ENCODE measurements at places on chromosomes 12 and 14.
A peak's percentile ranks its signal among the peaks of the same experiment; 100 is the strongest.

- no peak for DNase-seq
These were observed 342.6 kb downstream of the NOVA1 start for GRCh38 chr14:26255213-26255612.

DNA sequence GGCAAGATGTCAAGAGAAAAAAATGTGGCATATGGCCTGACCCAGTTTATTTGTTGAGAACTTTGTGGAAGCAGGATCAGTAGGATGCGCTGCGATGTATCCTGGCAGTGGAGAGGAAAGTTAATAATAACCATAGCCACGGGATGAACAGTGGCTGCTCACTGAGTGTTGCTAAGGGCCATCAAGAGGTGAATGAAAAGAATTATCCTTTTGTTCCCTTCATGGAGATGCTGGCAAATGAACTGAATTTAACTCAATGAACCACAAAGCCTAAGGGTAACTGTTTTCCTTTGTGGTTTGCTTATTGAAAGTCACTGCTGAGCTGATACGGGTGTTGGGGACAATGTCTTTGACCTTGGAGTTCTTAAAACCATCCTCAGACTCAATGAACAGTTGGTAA, 476.5 kb downstream of the APAF1 start:
- no peak for DNase-seq

DNA sequence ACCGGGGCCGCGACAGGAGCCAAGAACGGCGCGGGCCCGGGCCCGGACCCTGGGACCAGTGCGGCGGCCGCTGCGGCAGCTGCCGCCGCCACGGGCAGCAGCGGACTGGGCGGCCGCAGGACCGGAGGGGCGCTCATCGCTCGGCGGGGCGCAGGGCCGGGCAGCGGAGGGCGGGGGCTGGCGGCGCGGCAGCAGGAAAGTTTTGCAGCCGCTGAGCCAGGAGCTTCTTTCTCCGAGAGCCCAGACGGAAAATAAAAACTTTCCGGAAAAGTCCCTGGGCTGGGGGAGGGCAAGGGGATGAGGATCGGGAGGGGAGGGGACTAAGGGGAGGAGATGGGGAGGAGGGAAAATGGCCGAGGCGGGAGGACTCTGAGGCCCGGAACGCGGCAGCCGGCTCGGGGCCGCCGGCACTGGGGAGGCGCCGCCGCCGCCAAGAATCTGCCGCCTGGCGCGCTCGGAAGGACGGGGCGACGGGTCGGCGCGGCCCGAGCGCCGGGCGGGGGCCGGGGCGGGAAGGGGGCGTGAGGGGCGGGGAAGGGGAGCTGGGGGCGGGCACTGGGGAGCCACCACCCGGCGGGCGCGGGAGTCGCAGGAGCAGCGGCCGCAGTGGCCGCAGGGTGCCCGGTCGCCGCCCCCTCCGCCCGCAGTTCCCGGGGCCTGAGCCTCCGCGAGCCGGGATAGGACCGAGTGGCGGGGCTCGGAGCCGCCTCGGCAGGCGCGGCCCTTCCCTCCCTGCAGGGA, at the start of gene PRKD1:
TSS of gene PRKD1 (minus strand) at position 472 of the 741 bp plus-strand sequence.
- peak; percentile 60 for DNase-seq

DNA sequence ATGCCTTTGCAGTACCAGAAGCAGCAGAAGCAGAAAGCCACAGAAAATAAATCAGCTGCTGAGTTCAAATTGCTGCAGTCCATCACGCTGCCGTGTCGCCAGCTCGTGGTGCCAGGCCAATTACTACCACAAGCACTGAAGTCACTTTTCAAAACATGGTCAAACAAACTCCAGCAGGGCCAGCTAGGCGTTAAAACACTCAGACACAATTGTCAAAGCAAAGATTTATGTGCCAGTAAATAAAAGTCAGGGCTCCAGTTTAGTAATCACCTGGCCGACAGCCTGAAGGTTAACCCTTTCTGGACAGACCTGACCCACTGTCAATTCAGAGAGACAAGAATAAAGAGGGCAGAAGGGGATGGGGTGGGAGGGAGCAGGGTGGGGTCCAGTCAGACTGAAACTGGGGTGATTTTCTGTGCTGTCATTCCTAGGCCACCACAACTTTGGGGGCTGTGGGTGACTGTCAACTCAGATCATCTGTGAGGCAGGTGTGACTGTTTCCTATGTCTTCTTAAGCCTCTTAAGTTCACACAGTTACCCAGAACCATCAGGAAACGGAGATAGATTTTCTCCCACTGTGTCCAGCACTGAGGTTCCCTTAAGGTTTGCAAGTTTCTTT, 109.8 kb upstream of the FUT8 start:
- DNase-seq: no peak

- DNase-seq: no peak
These were observed 435.8 kb downstream of the RPL10L start for GRCh38 chr14:46215801-46216200.

- peak; percentile 17 for DNase-seq
These were observed 143.4 kb upstream of the C14orf180 start for GRCh38 chr14:104436047-104436591.

DNA sequence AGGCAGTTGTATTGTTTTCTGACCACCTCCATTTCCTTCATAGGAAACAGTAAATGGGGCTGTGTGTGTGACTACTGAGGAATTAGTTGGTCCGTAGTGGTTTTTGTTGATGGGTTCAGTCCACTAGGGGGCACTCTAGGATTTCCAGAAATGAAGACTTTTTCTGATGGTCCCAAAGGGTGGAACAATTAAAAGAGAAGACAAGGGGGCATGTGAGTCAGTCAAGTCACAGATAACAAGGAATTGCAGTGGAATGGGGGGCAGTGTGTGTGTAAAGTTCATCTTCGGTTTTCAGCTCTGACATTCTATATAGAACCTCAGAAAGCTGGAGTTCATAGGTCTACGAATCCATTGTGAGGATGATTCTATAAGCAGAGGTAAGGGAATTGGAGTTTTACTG, 186.6 kb upstream of the OR4E1 start:
- DNase-seq: no peak

- DNase-seq: peak; percentile 50
These were observed 119.9 kb downstream of the PHETA1 start for GRCh38 chr12:111249018-111249370.

DNA sequence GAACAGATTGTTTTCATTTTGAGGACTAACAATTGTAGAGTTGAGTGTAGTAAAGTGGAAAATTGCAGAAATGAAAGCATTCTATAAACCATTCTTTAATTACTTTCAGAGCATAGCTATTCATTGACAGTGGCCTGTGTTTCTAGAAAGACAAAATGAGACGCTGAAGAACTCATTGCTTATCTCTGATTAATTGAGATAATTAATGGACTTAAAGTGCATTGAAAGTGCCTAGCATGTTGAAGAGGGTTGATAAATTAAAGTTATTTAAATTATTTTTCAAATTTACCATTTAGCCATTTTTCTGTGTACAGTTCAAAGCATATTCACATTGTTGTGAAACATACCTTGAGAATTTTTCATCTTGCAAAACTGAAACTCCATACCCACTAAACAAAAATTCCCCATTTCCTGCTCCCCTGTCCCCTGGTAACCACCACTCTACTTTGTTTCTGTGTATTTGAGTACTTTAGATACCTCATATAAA, 57.4 kb downstream of the DAAM1 start:
- no peak for DNase-seq

DNA sequence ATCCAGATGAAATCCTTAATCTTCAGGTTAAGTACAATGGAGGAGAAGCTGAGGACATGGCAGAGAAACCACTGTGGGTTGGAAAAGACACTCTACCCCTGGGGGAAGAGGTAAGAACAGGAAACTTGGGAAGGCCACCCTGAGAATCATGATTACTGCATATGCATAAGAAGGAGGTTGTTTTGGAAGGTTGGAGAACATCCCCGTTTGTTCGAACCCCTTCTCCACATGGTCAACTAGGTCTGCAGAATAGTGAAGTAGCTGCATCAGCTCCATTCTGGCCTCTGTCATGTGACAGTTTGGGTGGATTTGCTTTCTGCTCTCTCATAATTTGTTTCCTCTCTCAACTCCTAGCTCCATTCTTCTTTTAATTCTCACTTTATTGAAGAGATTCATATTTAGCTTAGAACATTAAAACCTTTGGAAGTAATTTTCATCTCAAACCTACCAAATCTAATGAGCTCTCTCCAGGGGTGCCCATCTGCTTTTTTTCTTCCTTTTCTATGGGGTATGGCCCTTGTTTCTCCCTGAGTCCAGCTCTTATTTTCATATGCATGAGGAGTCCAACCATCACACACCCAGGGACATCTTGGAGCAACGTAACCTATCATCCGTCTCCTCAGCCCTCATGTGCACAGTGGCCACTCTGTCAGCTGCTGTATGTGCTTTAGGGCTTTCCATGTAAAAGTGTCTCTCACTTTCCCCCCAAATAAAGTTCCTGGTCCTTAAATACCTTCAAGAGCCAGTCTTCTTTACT, 820.3 kb downstream of the TMEM121 start:
- DNase-seq: no peak

DNA sequence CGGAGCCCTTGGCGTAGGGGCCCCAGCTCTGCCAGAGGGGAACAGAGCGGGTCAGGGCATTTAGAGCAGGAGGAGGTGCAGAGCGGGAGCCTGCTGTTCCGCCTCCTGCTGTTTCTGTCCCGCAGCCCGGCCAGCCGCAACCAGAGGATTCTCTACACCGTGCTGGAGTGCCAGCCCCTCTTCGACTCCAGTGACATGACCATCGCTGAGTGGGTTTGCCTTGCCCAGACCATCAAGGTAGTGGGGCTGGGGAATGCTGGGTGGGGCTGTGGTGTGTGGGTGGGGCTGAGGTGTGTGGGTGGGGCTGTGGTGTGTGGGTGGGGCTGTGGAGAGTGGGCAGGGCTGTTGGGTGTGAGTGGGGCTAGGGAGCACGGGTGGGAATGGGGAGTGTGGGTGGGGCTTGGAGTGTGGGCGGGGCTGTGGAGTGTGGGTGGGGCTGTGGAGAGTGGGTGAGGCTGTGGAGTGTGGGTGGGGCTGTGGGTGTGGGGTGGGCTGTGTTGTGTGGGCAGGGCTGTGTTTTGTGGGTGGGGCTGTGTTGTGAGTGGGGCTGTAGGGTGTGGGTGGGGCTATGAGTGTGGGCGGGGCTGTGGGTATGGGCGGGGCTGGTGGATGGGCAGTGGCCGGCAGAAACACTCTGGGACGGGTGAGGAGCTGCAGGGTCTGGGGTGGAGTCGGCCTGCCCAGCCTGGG, 8.0 kb downstream of the ASPG start:
- DNase-seq: no peak

- DNase-seq: peak; percentile 37
These were observed 490 bp downstream of the SOS2 start for GRCh38 chr14:50230701-50231474.

DNA sequence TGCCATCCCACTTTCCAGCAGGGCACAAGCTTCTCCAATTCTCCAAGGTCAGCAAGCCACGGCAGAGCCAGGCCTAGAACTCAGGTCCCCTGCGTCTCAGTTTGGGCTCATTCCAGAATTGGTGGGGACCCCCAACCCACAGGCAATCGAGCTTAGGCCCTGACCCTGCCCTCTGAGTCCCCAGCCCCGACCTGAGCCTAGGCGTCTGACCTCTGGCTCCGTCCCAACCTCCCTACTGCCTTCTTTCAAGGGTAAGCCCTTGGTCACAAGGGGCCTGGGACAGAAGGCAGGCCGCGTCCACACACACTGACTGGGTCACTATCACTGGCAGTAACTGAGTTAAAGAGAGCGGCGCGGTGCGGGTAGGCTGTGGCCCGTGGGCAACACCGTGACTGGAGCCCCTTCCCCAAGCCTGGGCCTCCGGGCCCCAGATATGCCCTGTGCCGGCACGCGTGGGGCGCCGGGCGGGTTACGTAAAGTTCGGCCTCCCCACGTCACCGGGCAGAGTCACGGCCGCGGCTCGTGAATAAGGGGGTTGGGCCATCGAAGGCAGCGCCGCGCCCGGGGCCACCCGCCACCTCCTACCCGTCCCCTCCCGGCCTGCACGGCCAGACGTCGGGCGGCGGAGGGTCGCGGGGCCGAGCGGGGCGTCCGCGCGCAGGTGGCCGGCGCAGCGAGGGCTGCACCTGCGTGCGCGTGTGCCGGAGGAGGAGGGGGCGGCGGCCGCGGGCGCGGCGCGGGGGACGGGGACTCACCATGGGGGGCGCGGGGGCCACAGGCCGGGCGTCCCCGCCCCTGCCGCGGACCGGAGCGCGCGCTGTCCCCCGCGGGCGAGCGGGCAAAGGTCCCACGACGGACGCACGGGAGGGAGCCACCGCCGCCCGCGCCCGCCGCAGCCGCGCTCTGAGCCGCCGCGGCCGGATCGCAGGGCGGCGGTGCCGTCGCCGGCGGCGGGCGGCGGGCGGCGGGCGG, 516 bp downstream of the ANKRD9 start:
- DNase-seq: peak; percentile 42

DNA sequence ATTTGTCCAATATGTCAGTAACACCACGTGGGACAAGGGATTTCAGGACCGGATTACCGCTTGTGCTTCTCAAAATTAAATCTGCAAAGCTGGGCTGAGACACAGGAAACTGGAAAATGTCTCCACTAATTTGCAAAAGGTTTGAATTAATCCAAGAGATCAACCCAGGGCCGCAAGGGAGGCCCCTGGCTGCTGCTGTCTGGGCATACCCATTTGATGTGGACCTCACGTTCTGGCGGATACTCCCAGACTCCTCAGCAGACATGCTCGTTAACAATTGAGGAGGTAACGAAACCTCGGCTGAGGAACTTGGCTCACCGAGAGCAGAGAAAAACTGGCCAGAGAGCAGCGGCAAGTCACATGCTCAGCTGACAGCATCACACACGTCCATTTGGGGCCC, 180.6 kb downstream of the SLC15A4 start:
- no peak for DNase-seq

- DNase-seq: no peak
These were observed 19.8 kb downstream of the ACAD10 start for GRCh38 chr12:111705672-111706071.

- DNase-seq: no peak
These were observed 102.0 kb downstream of the PRIMA1 start for GRCh38 chr14:93686268-93686667.

GRCh38 chr12:116368196-116369194, 91.0 kb upstream of the MED13L start:
- DNase-seq: no peak

DNA sequence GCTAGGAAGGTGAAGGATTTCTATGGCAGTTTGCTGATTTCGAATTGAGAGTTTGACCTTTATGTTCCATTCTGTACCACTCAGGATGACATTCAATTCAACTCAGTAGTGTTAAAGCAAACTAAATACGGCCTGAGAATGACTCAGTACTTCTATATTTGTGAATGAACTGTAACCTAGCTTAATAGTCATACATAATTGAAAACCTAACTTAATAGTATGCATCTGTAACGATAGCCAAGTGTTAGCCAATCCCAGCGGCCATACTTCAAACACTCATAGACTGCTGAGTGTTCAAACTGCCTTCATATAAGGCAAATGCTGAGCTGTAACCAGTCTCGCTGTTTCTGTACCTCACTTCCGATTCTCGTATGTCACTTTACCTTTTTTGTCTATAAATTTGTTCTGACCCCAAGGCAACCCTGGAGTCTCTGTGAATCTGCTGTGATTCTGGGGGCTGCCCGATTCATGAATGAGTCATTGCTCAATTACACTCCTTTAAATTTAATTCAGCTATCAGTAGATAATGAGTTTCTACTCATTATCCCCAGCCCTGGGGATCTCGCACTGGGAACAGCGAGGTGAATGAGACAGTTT, 98.5 kb upstream of the SLC24A4 start:
- DNase-seq: no peak

- no peak for DNase-seq
These were observed 39.9 kb upstream of the PLBD1 start for GRCh38 chr12:14607568-14607967.
